H9 (cell line): ENCODE measurements at places on chromosomes 7 and 10.
A peak's percentile ranks its signal among the peaks of the same experiment; 100 is the strongest.

DNA sequence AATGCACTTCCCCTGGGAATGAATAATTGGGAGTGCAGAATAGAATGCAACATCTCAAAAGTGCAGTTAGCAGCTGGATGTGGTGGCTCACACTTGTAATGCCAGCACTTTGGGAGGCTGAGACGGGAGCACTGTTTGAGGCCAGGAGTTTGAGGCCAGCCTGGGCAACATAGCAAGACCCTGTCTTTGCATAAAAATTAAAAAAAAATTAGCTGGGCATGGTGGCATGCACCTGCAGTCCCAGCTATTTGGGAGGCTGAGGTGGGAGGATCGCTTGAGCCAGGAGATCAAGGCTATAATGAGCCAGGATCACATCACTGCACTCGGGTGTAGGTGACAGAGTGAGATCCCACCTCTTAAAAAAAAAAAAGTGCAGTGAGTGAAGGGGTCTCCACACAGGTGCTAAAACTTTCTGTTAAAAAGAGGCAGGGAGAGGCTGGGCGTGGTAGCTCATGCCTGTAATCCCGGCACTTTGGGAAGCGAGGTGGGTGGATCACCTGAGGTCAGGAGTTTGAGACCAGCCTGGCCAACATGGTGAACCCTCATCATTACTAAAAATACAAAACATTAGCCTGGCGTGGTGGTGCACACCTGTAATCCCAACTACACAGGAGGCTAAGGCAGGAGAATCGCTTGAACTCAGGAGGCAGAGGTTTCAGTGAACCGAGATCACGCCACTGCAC lies 13.5 kb upstream of the ZMIZ1 start:
- DNase-seq = no peak

GRCh38 chr10:130215931-130216231 lies 79.7 kb downstream of the GLRX3 start:
- no peak for DNase-seq

DNA sequence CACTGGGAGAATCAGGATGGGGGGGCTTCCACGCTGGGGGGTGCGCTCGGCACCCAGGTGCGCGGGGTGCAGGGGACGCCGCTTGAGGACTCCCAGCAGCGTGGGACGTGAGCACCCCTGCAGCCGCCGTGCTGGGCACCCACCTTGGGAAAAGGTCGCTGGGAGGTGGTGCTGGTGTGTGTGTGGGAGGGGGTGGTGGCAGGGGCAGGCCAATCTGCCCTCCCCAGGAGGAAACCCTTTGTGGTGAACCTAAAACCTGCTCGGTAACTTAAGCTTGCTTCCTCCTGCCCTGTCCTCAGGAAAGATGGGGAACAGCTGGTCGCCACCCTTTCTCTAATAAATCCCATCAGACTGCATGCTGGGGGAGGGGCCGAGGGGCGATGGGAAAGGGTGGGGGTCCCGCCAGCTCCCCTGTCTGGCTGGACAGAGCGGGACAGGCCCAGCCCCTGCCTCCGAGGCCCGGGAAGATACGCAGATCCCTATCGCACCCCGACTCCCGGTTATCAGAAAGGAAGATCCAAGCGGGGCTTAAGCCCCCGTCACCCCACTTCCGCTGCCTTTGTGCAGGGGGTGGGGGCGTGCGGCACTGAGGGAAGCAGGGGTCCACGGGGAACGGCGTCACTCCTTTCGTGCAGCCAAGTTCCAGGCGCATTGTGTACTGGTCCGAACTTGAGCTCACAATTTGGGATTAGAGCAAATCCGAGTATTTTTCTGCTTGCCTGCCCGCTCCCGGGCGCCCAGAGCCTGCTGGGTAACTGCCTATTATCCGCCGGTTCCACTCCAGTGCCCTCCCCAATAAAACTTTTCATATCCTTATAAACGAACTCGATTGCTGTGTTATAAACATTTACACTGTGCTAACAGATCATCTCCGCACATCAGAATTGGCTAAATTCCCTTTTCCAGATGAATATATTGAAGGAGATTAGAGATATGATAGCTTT lies 64.6 kb downstream of the UNCX start:
- DNase-seq = no peak

DNA sequence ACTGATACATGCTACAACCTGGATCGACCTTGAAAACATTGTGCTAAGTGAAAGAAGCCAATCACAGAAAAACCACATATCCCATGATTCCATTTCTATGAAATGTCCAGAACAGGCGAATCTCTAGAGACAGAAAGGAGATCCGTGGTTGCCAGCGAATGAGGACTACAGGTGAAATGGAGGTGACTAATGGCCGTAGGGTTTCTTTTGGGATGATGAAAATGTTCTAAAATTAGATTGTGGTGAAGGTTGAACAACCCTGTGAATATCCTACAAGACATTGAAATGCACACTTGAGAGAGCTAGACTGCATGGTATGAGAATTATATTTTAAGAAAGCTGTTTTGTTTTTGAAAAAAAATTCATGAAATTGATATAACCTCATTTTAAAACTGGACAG lies 188.5 kb upstream of the PLXNA4 start:
- DNase-seq = no peak

DNA sequence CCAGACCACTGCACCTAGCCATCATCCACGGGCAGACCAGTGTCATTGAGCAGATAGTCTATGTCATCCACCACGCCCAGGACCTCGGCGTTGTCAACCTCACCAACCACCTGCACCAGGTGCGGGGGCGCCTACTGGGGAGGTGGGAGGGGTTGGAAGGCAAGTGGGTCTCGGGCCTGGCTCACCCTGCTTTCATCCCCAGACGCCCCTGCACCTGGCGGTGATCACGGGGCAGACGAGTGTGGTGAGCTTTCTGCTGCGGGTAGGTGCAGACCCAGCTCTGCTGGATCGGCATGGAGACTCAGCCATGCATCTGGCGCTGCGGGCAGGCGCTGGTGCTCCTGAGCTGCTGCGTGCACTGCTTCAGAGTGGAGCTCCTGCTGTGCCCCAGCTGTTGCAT lies 4.6 kb downstream of the NFKB2 start:
- no peak for DNase-seq

DNA sequence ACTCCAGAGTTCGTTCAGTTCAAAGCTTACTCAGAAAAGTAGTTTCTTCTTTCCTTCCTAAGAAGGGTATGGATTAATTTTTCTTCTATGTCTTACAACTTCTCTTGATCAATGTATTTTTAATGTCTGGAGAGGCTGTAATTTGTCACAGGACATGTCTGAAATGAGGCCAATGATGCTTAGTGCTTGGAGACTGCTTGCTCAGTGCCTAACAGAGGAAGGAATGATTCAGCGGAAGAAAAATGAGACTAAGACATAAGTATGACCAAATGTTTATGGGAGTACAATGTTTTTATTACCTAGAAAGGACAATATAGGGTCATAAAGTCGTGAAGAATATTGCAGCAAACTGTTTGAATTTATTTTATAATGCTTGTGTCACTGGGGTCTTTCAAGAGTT lies 43.3 kb downstream of the GPR37 start:
- no peak for DNase-seq

DNA sequence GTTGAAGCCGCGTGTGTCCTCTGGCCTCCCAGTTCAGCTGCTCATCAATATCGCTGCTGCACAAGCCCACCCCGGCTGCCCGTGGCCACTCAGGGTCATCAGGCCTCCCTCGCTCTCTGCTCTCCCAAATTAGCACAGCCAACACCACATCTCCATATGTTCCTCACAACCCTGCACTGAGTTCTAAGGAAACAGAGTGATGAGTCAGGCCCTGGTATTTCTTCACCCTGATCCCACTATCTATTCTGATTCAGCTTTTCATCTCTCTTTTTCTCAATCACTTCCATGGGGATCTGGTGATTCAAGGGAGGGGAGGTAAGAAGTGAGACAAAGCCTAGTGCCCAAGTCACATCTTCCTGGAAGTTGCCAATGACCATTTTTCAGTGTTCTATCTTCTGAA lies 23.8 kb downstream of the CYTH3 start:
- DNase-seq = no peak

GRCh38 chr7:42745357-42746059 lies 166.4 kb downstream of the C7orf25 start:
- peak; percentile 63 for DNase-seq

- no peak for DNase-seq
Observed at GRCh38 chr7:89232-90019, 102.9 kb upstream of the FAM20C start.

DNA sequence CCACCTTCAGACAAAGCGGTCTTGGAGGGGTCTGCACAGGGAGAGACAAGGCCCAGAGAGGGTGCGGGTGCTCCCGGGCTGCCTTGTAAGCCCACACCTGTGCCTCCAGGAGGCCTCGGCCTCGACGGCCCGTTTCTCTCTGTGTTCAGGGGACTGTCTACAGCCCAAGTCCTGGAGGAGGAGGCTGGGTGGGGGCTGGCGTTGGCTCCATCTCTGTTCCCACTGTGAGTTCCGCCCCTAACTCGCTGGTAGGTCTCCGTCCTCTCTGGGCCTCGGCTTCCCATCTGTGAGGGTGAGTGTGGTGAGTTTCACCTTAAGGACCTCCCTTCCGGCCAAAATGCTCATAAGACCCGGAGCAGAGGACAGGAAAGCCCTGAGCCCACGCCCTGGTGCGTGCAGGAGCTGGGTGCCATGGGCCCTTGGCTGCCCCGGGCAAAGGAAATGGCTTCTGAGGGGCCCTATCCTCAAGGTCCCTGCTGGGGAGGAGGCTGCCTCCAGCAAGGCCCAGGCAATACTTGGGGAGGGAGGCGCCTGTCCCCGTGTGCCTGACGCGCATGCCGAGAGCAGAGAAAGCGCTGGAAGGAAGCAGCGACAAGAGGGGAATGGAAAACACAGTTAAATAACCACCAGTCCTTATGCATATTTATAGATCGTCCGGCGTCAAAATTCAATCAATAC lies 276.8 kb downstream of the ELFN1 start:
- no peak for DNase-seq
